Activated CD4-positive, alpha-beta T cell treated with anti-CD3 and anti-CD28 coated beads, Interleukin-2, Interleukin-6, amounts not matched to agents 100 ng/mL and 50 ng/mL, durations not matched to agents 16 hours and 8 hours (primary cell): ENCODE measurements at places on chromosomes 16 and 17.

DNA sequence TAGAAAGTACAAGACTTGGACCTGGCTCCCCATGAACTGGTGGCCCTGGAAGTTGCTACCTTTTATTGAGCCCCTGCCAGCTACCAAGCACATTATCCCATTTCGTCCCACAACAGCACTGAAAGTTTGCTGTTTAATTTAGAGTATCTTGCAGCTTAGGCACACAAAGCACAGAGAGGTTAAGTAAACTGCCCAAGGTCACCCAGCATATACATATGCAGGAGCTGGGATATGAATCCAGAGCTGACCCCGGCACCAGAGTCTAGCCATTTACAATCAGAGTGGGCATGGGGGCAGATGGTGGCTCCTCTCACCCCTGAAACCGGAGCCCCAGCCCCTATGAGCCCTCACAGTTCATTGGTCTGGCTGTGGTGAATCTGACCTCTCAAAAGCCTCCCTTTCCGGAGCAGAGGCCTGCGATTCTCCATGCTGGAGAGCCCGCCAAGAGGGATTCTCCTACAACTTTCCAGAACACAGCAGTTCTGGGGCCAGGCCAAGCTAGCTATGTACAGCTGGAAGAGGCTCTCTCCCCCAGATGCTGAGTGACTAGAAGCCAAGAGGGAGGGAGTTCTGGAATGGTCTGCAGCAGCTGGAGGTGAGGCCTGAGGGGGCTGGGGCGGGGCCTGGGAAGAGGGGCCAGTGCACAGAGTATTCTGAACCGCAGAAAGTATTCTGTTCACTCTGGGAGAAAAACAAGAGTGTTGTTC is 58.3 kb downstream of the SREBF1 start:
- DNase-seq = no peak

- no peak for DNase-seq
Observed at GRCh38 chr16:64900517-64900916, 221.3 kb downstream of the CDH11 start.

DNA sequence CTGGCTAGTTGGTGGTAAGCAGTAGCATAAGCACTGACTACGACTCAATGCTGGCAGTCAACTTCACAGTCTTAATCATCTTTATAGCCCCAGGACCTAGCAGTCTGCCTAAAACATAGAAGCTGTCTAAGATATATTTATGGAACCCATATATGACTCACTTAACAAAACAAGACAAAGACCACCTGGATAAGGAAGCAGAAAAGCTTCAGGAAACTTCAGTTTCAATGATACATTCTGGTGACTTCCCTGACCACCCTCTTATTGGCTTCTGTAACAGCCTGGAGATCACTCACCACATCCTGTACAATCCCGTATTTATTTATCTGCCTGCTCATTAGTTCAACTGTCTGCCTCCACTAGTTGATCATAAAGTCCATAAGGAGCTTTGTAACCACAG is 95.5 kb downstream of the PMP22 start:
- no peak for DNase-seq

GRCh38 chr17:51119415-51120356 is 982 bp downstream of the SPAG9 start:
- peak; percentile 47 for DNase-seq

DNA sequence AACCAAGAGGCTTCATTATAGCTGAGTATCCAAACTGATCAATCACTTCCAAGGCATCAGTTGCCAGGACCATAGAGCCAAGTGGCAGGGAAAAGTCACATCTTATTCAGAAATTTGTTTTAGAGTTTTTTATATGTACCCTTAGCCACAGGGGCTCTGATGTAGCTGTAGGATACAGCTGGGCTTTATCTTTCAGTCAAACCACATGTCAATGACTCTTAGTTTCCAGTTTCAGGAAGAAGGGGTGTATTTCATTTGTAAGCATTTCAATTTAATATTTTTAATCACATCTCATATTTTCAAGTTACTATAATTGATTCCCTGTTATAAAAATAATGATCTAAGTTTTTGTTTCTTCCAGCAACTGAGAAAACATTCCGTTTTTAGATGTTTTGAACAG is 2.9 kb upstream of the FLCN start:
- DNase-seq = no peak

- no peak for DNase-seq
Observed at GRCh38 chr17:77906377-77906871, 52.1 kb upstream of the TNRC6C start.

GRCh38 chr17:44522883-44523671 is 19.9 kb upstream of the GPATCH8 start:
- DNase-seq = peak; percentile 74

- no peak for DNase-seq
Observed at GRCh38 chr16:71520550-71520949, 5.7 kb upstream of the CHST4 start.

GRCh38 chr16:79444572-79444971 is 156.0 kb downstream of the MAF start:
- no peak for DNase-seq

- no peak for DNase-seq
Observed at GRCh38 chr17:67051155-67051538, 6.8 kb downstream of the CACNG1 start.

DNA sequence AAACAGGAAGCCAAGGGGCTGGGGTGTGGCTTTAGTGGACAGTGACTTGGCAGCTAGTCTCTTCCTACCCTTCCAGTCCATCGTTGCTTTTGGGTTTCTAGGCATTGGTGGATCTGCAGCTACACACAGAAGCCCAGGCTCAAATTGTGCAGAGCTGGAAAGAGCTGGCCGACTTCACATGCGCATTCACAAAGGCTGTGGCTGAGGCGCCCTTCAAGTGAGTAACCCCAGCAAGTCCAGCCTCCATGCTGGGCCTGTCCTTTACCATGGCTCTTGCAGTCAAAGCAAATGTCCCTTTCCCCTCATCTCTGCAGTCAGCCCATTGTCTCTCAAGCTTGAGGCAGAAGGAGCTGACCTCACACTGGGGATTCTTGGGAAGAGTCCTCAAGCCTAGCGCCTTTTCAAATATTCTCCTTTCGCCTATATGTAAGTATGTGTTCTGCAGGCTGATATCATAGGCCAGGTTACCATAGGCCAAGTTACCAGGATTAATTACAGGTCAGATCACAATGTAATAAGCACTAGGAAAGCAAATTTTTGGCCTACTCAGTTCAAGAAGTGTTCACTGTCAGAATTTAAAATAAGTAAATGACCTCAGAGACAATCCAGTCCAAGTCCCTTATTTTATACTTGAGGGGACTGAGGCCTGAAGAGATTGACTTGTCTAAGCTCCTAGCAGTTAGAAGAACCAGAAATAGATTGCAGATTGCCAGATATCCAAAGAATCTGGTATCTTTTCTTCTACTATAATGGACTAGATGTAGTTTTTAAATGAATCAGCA is 6.5 kb downstream of the EME1 start:
- DNase-seq = no peak

DNA sequence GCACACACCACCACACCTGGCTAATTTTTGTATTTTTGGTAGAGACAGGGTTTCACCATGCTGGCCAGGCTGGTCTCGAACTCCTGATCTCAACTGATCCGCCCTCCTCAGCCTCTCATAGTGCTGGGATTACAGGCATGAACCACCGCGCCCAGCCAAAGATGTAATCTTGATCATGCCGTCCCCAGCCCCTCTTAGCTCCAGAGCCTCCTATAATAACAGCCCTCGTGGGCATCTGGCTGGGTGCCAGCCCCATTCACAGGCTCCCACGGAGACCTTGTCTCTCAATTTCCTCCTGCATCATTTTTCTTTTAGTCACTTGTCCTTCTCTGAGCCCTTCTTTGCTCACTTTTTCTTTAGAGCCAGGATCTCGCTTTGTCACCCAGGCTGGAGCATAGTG is 94.2 kb downstream of the KATNIP start:
- no peak for DNase-seq

GRCh38 chr17:14135906-14136590 is 66.7 kb downstream of the COX10 start:
- DNase-seq = no peak

DNA sequence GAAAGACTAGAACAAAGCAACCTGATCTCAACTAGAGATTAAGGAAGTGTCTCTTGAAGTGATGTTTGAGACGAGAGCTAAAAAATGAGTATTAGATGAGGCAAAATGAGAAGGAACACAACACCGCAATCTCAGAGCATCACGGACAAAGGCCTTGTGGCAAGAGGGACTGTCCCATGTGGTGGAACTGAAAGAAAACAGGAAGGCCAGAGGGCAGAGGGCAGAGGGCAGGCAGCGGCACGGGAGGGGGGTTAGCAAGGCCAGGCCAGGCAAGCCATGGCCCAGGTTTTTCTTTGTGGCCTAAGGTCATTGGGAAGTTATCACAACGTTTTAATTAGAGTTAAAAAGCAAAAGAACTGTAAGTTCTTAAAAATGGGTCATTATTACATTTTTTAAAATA is 22.5 kb downstream of the RPA1 start:
- peak; percentile 19 for DNase-seq

DNA sequence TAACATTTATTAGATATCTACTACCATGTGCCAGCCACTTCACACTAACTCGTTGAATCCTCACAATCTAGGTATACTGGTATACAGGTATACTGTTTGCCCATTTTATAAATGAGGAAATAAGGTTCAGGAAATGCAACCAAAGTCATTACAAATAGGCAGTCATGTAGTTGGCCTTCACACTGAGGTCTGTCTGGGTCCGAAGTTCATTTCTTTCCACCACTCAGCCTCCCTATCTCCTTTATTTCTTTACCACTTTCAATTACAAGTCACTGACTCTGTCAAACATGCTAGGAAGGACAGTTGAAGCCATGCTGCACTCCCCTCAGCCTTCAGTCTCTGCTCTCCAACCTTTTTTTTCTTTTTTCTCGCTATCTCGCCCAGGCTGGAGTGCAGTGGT is 20.7 kb upstream of the SIAH1 start:
- no peak for DNase-seq

- no peak for DNase-seq
Observed at GRCh38 chr16:15594711-15595320, 48.1 kb downstream of the MARF1 start.

DNA sequence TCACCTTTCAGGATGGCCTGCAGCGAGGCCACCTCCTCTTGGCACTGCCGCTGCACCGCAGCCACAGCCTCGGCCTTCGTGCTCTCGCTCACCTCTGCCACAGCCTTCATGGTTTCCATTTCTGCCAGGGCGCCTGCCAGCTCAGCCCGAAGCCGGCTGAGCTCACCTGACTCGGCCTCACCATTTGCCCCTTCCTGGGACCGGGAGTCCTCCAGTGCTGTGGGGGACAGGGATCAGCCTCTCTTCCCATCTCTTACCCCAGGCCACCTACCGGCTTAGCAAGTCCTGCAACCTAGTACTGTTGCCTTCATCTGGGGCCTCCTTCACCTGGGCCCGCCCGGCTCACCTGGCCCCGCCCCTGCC is 658 bp downstream of the RABEP2 start:
- no peak for DNase-seq

DNA sequence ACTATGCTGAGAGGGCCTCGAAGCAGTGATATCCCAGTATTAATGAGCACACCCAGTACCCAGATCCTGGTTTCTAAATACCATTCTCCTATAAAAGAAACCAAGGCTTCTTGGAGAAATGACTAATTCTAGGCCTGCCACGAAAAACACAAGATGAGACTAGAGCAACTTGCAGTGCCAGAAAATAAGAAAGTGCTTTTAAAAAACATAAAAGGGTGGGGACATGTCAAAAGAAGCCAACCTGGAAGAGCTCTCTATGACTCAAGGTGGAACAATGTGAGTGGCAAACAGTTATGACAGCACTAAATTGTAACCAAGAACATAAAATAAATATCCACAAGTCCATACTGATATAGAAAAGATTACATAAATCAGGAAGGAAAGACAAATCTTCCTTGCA is 153.2 kb upstream of the KCNJ18 start:
- no peak for DNase-seq

DNA sequence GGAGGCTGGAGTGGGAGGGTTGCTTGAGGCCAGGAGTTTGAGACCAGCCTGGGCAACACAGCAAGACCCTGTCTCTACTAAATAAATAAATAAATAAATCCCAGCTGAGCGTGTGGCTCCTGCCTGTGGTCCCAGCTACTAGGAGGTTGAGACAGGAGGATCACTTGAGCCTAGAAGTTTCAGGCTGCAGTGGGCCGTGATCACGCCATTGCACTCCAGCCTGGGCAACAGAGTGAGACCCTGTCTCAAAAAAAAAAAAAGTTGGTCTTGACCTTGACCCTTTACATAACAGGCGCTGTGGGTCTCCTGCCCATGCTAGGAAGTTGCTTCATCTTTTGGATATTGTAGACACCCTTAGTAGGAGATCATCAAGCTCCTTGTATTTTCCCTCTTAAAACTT is 11.4 kb downstream of the ACSF2 start:
- no peak for DNase-seq

DNA sequence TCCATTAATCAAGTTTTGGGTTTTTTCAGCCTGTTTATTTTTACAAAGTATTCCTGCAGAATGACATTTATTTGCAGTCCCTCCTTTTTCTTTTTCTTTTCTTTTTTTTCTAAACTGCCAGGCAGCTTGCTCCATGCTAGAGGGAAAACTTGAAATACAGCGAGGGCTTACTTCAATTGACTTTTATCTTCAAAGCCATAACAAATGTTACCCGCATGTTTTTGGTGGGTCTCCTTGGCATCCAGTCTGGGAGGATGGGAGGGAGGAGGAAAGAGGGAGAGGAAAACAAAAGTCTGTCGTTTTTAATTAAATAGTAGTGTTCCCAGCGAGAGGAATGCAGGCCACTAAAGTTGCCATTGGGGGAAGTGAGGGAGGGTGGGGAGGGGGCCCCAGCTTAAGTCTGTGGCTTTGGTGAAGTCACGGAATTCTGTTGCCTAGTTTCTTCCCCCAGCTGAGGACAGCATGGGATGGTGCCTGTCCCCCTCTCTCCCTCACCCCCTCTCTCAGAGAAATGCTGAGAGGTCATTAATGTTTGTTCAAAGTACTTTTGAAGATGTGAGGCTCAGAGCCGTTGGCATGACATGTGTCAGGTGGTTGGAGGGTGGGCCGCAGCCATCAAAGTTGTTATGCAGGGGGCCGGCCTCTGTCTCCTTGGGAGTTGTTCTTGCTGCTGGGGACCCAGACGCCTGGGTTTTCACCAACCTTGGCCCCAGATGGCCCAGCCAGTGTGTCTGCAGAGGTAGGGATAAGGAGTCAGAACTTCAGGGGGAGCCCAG is 2.9 kb downstream of the NKD1 start:
- no peak for DNase-seq

DNA sequence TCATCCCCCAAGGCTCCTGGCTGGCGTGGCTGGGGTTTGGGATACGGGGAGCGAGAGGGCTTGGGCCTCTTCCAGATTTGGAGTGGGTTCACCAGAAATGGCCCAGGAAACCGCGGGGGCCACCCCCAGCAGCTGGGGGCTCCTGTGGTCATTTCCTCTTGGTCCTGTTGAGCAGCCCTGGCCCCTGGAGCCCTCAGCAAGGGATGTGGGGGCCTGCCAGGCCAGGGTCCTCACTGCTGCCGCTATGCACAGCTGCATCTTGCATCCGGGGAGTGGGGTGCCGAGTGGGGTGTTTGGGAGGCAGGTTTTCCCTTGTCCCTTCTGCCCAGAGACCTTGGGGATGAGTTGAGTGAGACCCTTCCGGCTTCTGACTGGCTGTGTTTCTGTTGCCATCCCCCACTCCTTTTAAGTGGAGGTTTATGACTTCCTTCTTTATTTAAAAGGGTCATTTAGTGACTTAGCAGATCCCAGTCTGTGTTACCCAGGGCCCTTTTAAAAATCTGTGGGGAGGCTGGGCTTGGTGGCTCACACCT is 319.8 kb downstream of the SEC14L1 start:
- peak; percentile 63 for DNase-seq
